ENCODE measurements at places on chromosomes 13 and 19.

DNA sequence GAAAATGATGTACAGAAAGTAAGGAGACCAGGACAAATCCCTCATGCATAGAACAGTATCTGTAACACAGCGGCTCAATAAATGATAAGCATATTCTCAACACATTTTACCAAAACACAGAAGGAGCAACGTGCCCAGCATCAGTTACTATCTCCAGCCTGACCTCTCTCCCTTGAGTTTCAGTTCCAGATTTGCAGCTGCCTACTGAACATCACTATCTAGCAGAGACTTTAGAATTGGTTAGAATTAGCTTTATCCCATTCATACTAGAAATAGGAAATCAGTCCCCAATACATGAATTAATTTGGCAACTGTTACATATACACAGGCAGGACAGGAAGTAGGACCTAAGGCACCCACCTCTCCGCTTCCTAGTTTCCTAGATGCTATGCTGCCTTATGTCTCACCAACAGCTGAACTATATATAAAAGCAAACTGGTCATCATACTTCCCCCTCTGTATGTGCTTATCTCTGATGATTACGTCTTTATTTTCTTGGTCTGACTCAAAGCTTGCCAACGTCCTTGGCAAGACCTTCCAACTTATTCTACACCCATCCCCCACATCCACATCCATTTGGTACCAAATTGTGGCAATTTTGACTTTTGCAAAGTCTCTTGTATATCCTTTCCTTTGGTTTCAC, 61.1 kb downstream of the SACS start:
- no peak for DNase-seq

DNA sequence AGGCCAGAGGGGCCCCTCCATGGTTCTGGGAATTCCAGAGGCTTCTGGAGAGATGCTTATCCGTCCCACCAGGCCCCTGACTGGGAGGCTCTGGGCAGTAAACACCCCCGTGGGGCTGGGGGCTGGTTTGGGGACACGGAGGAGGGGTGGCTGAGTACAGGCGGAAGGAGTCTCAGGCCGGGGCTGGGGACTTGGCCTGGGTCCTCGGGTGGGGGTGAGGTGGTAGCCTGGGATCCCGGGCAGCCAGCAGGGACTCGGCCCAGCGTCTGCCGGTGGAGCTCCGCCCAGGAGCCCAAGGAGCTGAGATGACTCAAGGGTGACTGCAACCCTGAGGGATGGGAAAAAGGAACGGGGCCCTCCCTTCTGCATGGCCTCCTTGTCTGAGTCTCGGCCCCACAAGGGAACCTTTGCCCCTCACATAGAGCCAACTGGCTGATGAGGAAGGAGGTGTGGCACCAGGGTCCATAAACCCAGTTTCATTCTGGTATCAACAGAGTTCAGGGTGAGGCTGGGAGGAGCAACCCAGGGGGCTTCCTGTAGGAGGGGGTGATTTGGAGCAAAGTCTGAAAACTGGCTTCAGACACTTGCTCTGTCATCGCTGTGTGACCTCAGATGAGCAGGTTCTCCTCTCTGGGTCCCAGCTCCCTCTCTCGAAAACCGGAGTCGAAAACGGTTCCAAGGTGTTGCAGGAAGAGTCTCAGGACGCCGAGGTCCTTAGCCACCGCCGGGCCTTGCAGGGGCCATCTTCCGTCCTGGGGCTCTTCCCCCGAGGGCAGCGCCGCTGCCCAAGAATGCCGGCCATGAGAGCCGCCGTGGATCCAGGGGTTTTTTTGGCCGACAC, 809 bp downstream of the MISP start:
- DNase-seq: no peak

GRCh38 chr13:47798194-47798593, 202.9 kb downstream of the SUCLA2 start:
- DNase-seq: no peak

- no peak for DNase-seq
Observed at GRCh38 chr13:51518827-51519226, 65.4 kb upstream of the WDFY2 start.

DNA sequence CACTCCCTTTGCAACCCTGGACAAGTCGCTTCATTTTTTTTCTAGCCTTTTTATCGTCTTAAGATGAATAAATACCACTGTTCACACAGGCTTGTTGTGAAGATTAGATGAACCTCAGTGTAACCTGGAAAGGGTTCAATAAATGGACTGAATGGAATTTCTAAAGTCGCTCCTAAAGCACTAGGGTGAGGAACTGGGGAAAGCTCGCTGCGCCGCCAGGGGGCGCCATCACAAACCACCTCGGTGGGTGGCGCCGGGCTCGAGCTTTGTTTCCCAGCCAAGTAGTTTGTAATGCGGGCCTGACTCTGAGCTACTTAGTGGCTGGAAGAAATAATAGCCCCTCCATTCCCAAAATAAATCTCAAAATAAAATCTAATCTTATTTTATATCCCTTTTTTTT, 2.2 kb upstream of the CEACAM6 start:
- DNase-seq: peak; percentile 75

DNA sequence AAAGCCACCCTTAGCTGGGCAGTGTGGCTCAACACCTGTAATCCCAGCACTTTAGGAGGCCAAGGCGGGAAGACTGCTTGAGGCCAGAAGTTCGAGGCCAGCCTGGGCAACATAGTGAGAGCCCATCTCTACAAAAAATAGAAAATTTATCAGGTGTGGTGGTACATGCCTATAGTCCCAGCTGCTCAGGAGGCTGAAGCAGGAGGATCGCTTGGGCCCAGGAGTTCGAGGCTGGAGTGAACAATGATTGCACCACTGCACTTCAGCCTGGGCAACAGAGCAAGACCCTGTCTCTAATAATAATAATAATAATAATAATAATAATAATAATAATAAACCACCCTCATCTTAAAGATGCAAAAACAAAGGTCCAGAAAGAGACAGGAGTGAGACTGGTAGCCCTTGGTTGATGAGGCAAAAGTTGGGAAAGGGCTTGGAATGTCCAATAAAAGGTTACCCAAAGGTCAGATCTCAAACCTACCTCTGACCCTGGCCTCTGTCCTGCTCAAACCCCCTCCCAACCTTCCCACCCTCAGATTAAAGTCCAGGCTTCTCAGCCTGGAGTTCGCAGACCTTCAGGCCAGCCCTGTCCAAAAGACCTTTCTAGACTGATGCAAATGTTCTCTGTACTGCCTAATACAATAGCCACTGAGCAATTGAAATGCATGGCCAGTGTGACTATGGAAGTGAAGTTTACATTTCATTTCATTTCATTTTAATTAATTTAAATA, 9.1 kb downstream of the ZNF575 start:
- no peak for DNase-seq

GRCh38 chr19:27974082-27974513, 1238.9 kb downstream of the UQCRFS1 start:
- no peak for DNase-seq

GRCh38 chr13:31248361-31248760, 48.6 kb downstream of the B3GLCT start:
- no peak for DNase-seq
